ENCODE measurements at places on chromosomes 6 and 20.

- DNase-seq = no peak
These were observed 115.4 kb upstream of the BTN3A2 start for GRCh38 chr6:26249707-26249956.

DNA sequence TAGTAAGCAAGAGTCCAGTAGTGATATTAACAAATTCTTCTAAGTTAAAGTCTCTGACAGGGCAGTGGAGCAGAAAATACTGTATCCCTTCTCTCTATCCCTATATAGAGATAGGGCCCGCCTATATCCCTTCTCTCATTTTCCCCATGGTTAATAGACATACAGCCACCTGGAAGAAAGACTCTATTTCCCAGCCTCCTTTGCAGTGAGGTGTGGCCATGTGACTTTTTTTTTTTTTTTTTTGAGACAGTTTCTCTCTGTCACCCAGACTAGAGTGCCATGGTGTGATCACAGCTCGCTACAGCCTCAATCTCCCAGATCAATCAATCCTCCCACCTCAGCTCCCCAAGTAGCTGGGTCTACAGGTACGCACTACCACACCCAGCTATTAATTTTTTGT, 16.7 kb upstream of the CDK5RAP1 start:
- no peak for DNase-seq

GRCh38 chr20:50320901-50321796, 130.5 kb downstream of the CEBPB start:
- peak; percentile 30 for DNase-seq

DNA sequence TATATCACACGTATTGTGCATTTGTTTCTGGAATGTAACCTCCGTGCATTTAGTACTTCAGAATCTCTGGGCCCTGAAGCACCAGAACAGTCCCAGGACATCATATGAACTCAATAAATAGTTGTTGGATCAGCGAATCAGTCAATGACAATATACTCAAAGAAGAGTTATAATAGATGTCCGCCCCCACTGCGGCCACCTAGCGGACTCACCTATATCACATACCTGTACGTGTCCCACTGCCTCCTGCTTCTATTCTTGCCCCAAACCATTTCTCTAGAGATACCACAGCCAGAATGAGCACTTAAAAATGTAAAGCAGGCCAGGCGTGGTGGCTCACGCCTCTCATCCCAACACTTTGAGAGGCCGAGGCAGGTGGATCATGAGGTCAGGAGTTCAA, 73.9 kb downstream of the DCDC2 start:
- DNase-seq = no peak

DNA sequence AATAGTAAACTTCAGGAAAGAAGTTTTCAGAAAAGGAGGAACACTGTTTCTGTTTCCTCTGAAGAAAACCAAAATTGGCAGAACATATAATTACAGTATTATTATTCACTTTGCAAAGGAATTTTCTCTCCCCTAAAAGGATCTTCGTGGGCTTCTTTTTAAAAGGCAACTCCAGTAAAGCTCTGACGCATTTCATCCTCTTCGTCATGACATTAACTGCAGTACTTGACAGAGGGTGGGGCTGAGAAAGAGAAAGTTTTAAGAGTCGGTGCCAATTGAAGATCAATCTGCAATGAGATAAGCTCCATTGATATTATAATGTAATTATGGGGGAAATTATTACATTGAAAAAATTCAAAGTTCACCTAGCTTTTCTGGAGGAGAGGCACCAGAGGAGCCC, 75.8 kb downstream of the MYB start:
- DNase-seq = no peak

DNA sequence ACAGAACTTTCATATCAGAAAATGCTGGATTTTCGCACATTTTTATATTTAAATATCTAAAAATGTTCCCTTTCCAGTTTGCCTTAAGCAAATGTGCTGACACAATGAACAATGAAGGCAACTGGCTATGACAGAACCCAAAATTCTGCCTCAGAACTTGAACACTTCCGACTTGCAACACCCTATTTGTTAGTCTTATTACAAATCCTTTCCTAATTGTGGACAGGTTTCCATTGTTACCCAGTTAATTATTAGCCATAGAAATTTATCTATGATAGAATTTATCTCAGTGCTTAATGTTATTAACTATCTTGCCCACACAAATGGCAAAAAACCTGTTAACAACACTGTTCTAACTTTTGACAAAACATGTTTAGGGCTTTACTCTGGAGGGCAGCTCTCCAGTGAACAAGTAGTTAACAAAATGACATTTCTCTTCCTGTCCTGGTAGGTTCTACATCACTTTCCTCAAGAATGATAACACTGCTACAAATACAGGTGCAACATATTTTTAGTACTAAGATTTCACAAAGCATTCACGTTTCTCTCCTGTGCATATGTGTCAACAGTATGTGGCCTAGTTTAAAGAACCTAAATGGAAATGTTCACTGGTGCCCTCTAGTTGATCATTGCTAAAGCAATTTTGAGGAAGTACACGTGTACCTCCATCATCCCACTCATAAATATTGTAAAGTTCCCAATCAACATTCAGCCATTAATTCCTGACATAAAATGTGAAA, 58.4 kb downstream of the HIVEP2 start:
- no peak for DNase-seq

- no peak for DNase-seq
These were observed 527 bp downstream of the FBXO30 start for GRCh38 chr6:145814035-145814500.

DNA sequence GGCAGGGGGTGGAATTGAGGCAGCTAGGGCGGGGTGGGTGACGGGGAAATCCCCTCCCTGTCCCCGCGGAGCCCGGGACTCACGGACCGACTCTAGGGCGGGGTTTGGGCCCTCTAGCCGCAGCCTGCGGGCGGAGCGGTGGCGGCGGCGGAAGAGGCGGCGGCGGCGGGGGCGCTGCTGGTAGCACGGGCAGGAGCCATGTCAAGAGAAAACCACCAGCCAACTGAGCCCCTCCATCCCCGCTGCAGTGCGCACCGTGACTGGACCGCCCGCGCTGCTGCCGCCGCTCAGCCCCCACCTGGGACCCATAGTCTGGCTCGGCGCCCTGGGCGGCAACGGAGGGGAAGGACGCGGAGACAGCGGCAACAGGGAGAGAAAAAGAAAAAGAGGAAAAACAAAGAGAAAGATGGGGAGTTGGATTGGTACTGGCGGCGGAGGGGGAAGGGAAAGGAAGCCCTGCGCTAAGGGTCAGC, 1.2 kb upstream of the C6orf62 start:
- no peak for DNase-seq

DNA sequence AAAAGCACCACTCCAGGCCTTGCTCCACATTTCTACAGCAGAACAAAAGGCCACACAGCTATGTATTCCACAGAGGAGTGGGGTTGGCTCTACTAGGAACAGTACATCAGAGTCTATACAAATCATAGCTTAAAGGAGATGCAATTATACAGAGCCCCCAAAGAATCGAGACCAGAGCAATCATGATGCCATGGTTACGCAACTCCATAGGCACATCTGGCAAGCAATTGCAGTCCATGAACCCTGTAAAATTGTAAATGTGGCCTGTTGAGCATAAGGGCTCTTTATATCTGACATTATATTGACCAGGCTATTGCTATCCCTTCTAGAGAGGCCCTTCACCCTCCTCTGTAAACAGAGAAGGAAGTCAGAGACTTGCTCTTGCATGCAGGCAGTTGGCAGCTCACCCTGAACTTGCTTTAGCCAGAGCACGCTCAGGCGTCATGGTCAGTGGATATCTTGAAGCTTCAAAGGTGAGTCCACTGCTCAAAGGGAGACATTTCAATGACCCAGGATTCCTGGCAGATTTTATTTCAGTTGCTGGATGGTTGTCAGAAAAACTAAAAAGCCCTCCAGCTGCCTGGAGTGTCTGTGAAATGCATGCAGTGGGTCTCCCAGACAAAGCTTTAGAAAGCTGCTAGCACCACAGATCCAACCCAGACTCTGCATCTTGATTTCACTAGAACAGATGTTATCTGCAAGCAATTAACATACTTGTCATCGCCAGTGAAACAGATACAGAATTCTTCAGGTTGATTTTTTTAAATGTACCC, 357.2 kb downstream of the CENPW start:
- DNase-seq = no peak

GRCh38 chr20:48354320-48354876, 473.4 kb downstream of the PREX1 start:
- no peak for DNase-seq

GRCh38 chr6:4891141-4891540, 112.7 kb downstream of the RPP40 start:
- no peak for DNase-seq

GRCh38 chr6:78908621-78909020, 41.3 kb downstream of the IRAK1BP1 start:
- DNase-seq = no peak

- no peak for DNase-seq
These were observed 26.5 kb upstream of the SMOC2 start for GRCh38 chr6:168414336-168415097.
